ENCODE measurements at places on chromosomes 1 and 21.

- no peak for DNase-seq
Observed at GRCh38 chr1:232322162-232322734, 307.7 kb downstream of the SIPA1L2 start.

- no peak for DNase-seq
Observed at GRCh38 chr1:68111519-68112436, 61.4 kb upstream of the DIRAS3 start.

GRCh38 chr1:246569248-246570238 lies 3.3 kb downstream of the CNST start:
- DNase-seq: peak; percentile 51

DNA sequence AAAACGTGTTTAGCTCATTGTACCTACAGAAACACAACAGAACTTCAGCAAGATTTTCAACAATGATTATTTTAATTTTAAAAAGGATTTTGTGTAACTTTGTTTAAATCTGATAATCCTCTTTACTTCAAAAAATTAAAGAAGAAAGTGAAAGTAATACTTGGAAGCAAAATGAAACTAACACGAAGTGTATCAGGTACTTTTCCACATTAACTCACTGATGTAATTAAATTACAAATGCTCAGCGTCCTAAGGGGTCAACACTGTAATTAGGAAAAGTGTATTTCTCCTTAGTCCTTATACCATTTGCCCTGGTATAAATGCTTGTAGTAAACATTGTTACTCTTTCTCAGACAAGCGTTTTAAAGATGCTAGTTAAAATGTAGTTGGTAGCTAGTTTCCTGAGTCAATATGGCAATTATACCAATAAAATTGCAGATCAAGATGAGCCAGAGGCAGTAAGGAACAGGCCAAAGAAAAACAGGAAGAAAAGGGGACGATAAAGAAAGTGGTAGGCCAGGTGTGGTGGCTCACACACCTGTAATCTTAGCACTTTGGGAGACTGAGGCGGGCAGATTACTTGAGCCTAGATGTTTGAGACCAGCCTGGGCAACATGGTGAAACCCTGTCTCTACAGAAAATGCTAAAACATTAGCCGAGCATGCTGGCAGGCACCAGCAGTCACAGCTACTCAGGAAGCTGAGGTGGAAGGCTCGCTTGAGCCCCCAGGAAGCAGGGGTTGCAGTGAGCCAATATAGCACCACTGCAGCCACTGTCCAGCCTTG lies 553.0 kb downstream of the SMYD3 start:
- DNase-seq: peak; percentile 32

DNA sequence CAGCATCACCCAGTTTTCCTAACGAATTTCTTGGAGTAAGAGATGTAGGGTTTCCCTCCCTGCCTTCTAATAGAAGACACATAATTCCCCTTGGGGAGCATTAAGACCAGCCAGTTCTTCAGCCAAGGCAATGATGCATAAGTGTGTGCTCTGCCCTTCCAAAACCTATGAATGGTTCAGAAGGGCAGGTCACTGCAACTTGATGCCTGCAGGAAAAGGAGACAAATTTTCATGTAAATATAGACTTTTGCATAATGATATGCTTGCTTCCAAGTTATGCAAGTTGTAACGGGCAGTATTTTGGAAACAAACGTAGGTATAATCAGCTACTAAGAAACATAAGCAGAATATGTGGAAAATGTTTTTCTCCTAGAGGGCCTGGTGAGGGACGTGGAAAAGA lies 31.6 kb downstream of the PTGS2 start:
- no peak for DNase-seq

DNA sequence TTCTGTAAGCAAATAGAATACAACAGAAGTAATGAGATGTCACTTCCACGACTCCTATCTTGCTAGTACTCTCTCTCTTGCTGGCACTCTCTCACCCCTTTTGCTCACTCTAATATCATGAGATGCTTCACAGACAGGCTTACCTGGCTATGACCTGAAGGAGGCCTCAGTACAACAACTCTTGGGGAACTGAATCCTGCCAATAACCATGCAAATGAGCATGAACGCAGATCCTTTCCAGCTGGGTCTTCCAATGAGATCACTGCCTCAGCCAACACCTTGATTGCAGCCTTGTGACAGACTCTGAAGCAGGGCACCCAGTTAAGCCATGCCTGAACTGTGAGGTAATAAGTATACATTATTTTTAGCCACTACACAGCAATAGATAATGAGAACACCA lies 53.1 kb upstream of the ADAR start:
- no peak for DNase-seq

GRCh38 chr1:181126871-181127587 lies 38.5 kb downstream of the IER5 start:
- DNase-seq: no peak

DNA sequence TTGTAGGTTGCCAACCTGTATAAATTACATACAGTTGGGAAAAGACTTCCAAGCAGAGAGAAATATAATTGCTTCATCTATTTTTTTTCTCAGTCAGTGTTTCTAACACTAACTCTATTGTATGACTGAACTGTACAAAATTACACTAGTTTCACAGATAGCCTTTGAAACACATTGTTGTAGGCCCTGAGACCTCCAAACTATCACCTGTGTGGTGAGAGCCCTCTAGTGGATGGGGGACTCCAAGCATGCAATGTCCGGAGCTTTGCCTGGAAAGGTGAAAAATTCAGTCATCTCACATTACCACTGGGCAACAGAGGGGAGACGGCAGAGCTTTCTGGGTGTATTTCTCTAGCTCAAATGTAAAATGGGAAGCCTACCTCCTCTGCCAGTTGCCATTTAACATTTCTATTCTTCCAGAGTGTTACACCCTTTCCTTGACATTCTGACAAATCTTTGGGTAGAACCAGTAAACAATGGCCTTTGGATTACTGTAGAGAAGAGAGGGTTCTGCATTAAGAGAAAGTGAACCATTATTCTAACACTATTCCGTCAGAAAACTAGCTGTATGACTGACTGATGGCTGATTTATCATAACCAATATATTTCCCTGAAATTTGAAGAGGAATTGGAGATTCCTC lies 212.2 kb downstream of the LYPLAL1 start:
- peak; percentile 27 for DNase-seq

- no peak for DNase-seq
Observed at GRCh38 chr1:27894521-27894920, 22.2 kb downstream of the THEMIS2 start.

- no peak for DNase-seq
Observed at GRCh38 chr1:181743878-181744312, 260.6 kb downstream of the CACNA1E start.

DNA sequence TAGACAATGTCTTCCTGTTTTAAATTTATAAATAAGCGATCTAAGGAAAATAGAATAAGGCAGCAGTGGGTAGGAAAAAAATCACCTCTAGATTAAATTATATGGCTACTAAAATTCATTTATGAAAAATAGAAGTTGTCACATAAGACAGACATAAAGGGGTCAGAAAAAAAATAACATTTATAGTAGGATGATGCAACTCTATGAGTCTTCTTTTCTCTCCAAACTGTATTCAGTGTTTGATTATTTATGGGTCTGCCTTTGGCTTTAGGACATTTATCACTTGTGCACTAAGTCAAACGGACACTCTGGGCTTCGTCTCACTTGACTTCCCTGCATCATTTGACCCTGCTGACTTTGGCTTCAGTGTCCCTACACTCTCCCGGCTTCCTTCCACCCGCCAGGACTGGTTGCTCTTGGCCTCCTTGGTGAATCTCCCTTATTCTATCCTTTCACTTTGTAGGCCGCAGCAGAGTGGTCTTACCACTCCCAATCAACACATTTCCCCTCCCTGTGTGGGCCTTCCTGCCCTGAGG lies 47.0 kb upstream of the DESI2 start:
- no peak for DNase-seq

DNA sequence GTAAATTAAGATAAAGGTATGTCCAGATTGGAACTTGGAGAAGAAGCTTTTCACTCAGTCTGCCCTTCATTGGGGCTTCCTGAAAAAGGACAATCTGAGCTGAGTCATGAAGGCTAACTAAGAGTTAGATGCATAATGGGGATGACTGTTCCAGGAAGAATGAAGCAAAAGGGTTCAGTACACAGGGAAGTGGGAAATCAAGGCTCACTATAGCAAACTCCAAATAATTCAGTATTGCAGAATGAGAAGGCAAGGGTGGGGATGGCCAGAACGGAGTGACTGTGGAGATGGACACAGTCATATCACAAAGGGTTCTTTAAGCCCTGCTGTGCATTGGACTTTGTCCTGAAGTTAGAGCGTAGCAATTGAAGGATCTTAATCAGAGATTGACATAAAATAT lies 158.3 kb downstream of the FGGY start:
- no peak for DNase-seq

GRCh38 chr1:9715536-9716226 lies 64.2 kb downstream of the PIK3CD start:
- DNase-seq: peak; percentile 80

DNA sequence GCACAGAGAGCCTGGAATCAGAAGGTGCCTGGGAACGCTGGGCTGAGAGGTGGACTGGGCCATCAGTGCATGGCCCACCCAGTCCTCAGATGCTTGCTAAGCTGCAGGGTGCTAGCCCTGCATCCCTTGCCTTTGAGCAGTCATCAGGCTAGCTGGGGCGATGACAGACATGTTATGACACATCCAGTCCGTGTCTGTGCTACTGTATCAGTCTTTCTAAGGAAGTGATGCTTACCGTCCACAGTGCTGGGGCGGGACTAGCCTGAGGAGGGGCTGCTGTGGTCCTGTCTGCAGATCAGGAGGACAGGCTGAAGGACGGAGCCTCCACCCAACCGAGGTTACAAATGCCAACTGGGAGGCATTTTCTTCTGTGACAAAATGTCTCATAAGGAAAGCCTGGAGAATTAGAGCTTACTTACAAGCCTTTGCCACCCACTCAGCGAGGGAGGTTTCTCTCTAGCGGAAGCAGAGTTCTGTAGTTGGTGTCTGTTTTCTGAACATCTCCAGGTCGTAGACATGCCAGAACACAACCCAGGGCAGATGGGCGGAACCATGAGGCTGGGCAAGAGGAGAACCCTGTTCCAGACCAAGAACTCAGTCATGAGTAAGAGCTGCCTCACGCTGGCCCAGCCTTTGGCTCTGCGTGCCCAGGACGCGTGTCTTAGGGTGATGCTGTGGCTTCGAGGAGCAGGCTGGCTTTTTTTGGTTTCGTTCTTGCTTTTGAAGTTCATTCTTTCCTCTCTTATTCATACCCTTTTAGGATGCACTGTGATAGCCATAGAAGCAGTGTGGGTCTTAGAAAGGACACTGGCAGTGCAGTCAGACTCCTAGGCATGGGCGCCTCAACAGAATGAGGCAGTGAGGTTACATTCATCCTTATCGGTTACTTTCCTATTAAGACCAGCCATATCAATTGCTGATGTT lies 14.3 kb downstream of the SLFNL1 start:
- no peak for DNase-seq

GRCh38 chr1:175218786-175219434 lies 26.3 kb upstream of the KIAA0040 start:
- no peak for DNase-seq

- no peak for DNase-seq
Observed at GRCh38 chr1:2335721-2336455, 55.5 kb downstream of the MORN1 start.

- DNase-seq: peak; percentile 69
Observed at GRCh38 chr21:36156815-36157670, at the start of gene DOP1B. TSS of gene DOP1B (plus strand) at chr21:36156824. CDS start at chr21:36164734, 7,910 bp downstream.

- no peak for DNase-seq
Observed at GRCh38 chr21:44450402-44450801, 4.9 kb upstream of the LRRC3 start.

GRCh38 chr1:26794391-26794790 lies 6.6 kb downstream of the PIGV start:
- DNase-seq: no peak

- DNase-seq: no peak
Observed at GRCh38 chr1:113981962-113982931, 3.0 kb downstream of the OLFML3 start.

GRCh38 chr1:26706315-26706714 lies 10.5 kb downstream of the ARID1A start:
- DNase-seq: no peak

- no peak for DNase-seq
Observed at GRCh38 chr21:28674763-28675162, 317.9 kb downstream of the LTN1 start.

DNA sequence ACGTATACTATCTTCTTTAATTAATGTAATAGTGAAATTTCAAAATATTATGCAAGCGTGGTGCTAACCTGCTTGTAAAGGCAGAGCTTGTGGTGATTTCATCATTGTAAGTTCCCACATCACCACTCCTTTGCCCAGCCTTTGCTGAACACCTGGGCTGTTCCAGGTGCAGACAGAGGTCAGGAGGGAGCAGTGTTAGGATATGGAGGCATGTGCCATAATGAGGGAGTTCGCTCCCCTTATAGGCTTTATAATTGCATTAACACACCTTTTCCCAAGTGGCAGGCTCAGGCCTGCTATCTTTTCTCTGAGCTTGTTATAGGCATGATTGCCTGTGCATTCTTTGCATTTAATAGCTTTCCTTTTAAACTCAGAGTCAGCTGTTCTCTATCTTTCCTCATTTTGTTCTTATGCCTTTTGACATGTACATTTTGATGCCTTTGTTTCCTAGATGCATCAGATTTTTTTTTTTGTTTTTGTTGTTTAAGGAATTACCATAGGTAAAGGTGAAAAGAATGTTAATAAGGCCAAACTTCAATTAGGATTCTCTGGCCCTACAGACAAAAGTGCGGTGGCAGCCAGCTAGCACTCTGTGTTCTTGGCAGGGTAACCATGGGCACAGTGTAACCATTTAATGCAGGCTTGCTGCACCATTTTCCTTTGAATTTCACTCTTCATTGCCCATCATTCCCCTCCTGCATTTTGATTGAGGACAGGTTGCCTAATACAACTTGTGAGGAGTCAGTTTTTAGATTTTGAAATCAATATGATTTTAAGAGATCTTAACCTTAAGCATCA lies 12.6 kb downstream of the NPL start:
- no peak for DNase-seq

- no peak for DNase-seq
Observed at GRCh38 chr1:31703431-31704270, at the start of gene COL16A1. TSS of gene COL16A1 (minus strand) at chr1:31704017. CDS start at chr1:31702193, 1,824 bp downstream.

DNA sequence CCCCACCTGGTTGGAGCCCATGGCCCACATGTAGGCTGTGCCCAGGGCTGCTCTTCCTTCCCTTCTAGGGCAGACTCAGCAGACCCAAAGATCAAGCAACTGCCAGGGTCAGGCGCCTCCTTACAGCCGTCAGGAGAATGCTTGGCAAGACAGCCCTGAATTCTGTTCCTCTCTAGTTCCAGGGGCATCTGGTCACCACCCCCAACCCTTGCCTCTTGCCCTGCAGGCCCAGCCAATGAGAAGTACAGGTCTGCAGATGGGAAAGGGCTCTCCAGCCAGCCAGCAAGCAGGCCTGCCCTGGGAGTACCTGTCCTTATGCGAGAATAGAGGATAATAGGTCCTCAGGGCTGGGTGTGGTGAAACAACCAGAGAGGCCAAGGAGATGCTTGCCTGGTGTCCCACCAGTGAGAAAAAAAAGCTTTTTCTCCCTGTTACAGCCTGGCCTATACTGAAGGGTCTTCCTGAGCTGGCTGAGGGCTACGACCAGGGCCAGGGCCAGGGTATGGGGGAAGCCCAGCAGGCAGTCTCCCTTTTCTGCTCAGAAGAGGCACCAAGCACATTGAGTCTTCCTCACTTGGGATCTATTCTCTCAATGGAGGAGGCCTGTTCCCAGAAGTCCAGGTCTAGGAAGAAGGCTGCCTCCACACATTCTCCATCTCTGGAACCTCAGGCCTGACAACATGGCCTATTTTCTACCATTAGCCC lies 31.4 kb downstream of the NAV1 start:
- no peak for DNase-seq
